ENCODE measurements at places on chromosomes 13 and 19.

DNA sequence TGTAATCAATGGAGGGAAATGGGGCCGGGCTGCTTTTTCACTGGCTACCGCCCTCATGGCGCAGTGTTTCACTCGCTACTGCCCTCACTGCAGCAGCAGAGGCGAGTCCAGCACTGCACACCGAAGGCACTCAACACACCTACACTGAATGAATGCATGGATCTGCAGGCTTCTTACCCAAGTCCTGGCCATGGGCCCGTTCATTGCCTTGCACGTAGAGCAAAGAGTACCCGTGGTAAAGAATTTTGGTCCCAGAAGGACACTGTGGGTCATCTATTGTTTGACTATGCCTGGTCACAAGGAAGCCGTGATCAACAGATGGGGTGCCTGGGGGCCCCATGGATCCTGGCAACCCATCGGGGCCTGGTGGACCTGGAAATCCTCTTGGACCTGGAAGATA, 144.9 kb downstream of the COL4A1 start:
- no peak for DNase-seq

GRCh38 chr13:95326695-95327094, 25.4 kb upstream of the ABCC4 start:
- DNase-seq = no peak

- no peak for DNase-seq
Measured at GRCh38 chr13:99045396-99045795, 67.5 kb upstream of the DOCK9 start.

- no peak for DNase-seq
Measured at GRCh38 chr13:63433546-63434150, 2018.0 kb upstream of the PCDH20 start.

- DNase-seq = peak; percentile 66
Measured at GRCh38 chr19:48842789-48843162, 6.5 kb upstream of the HSD17B14 start.

- DNase-seq = no peak
Measured at GRCh38 chr19:18144906-18145305, 8.1 kb upstream of the PIK3R2 start.

DNA sequence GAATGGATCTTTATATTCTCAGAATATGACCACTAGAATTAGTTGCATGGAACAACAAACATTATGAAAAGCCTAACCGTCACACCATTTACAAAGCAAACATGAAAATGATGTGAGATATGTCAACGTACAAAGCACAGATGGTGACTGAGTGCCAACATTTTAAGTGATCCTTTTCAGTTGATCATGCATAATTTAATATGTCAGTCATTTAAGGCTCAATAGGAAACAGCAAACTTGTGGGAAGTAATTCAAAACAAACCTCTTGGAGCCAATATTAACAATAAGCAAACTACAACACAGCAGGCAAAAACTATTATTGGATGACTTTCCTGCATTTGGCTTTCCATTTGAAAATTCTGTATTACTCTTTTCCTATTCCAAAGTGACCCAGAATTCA, 277.6 kb downstream of the SLITRK6 start:
- no peak for DNase-seq

DNA sequence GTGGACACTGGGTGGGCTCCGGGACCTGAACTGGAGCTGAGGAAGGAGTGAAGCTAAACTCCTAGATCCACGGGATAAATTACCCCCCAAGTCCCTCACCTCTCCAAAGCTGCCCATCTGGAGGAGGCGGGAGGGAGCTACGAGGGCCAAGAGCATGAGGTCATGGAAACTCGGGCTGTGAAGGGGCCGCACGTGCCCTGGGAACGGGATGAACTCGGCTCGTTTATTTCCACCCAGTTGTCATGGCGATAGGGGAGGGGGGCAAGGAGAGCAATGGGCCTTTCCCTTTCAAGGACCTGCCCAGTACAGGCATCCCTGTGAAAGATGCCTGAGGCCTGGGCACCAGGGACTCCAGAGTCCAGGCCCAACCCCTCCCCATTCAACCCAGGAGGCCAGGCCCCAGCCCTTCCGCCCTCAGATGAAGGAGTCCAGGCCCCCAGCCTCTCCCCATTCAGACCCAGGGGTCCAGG, 3.8 kb downstream of the PPP1R12C start:
- DNase-seq = no peak

- no peak for DNase-seq
Measured at GRCh38 chr13:48231933-48232332, 1.1 kb upstream of the ITM2B start.

- DNase-seq = no peak
Measured at GRCh38 chr13:60755380-60756163, 358.6 kb downstream of the TDRD3 start.

DNA sequence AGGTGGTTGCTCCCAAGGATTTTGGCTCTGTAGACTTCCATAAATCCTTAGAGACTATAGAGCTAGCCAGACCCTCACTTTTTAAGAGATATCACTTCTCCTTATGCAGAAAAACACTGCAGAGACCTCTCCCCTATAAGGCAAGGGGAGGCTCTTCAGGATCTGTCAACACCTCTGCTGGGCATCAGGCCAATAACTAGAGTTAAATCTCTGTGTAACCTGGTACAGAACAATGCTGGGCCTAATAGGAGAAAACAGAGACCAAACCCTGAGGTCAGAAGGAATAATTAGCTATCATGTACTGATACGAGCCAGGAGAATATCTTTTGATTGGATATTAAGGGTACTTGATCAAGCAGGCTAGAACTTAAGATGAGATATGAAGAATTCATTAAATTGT, 358.5 kb downstream of the TBC1D4 start:
- DNase-seq = no peak

DNA sequence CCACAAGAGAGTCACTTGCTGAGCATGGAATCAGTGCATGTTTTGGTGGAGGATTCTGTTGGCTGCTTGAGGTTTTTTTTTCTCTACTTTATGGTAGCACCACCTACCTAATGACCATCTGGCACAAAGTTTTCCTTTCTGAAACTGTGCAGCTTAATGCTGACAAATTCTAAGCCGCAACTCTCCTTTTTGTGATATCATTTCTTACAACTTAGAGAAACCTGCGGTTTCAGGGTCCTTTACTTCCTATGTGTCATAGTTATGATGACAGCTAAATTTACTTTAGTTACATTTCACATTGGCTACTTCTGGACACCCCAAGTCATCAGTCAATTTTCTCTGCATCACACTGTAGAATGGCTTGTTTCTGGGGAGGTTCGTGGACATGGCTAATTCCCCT, 115.4 kb upstream of the TMTC4 start:
- no peak for DNase-seq

- DNase-seq = no peak
Measured at GRCh38 chr19:38799104-38799503, 10.1 kb downstream of the LGALS7B start.

GRCh38 chr19:2188708-2189385, 25.1 kb downstream of the DOT1L start:
- DNase-seq = peak; percentile 84

DNA sequence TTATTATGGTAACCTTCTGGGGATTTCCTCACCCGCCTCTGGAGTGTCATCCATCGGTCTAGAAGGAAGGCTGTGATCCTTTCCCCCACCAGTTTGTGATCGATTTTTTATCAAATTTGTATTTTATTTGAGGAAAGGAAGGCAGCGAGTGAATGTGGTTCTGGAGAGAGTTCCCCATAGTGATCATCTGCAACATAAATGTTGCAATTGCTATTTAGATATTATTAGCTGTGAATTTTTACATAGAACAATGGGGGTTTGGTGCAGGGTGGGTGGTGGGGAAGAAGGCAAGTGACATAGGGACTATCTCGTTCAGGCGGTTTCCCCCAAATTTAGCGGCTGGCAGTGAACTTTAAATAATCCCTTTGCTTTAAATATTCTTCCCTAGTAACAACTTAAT, 1.2 kb downstream of the CDK8 start:
- DNase-seq = no peak

DNA sequence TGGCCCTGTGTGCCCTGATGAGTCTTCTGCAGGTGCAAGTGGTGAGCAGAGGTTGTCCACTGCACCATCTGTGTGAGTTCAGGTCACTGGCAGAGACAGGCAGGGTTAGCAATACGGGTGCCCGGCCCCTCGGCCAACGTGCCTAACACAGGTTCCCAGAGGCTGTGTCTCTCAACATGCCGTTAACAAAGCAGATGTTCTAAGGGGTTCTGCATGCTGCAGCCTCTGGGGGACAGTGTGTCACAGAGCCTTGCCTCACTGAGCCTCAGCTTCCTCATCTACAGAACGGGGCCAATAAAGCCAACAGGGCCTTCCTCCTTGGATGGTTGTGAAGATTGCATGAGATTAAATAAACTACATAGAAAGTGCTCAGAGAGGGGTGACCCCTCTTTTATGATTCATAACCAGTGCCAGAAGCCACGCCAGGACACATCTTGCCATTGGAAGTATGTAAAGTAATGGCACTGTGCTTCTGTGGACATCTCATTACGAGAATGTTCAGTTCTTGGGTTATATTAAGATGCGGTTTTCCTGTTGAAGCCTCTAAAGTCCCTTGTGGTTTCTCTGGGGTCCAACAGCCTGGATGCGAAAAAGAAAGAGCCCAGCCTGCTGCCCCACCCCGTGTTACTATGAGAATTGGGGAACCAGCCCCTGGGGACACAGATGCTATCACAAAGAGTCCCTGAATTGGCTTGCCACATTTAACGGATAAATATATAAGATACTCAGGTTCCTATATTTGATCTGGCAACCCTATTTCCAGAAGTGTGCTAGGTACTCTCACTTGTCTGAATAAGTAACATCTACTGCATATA, 11.2 kb upstream of the ARHGEF18 start:
- peak; percentile 88 for DNase-seq

DNA sequence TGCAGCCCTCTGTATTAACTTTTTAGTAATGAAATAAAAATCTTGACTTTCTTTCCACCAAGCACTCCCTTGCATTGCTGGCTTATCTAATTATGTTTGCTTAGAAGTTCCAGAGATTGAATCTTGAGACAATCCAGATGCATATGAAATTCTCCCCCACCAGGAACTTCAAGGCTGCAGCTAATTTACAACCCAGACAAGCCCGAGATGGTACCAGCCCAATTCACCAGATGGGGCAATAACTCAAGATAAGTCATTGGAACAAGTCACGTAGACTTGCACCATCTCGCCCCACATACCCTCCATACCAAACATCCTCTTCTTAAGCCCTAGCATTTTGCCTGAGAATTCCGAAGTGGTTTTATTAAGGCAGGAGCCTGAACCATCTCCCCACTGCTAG, 29.0 kb downstream of the UTP14C start:
- DNase-seq = no peak

- no peak for DNase-seq
Measured at GRCh38 chr13:41658057-41658661, 200.8 kb downstream of the RGCC start.

DNA sequence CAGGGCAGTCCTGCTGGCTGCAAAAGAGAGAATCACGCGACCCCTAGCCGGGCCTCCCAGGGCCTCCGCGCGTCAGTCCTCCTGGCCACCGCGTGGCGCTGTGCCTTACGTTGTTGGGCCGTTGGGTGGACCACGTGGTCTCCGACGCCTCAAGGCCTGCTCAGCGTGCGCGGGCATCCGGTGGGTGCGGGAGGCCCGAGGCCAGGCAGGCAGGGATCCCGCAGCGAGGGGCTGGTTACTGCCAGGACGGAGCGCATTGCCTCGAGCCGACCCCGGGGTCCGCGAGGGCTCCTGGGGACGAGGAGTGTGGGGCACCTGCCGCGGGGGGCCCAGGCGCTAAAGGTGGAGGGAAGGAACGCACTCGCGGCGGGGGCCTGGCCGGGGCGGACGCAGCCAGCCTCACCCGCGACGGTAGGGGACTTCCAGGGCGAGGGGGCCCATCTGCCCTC, at the start of gene TDRD12:
TDRD12 (plus strand) TSS at position 157 of the 449 bp plus-strand sequence. CDS start 306 bp downstream, outside the sequence.
- no peak for DNase-seq

DNA sequence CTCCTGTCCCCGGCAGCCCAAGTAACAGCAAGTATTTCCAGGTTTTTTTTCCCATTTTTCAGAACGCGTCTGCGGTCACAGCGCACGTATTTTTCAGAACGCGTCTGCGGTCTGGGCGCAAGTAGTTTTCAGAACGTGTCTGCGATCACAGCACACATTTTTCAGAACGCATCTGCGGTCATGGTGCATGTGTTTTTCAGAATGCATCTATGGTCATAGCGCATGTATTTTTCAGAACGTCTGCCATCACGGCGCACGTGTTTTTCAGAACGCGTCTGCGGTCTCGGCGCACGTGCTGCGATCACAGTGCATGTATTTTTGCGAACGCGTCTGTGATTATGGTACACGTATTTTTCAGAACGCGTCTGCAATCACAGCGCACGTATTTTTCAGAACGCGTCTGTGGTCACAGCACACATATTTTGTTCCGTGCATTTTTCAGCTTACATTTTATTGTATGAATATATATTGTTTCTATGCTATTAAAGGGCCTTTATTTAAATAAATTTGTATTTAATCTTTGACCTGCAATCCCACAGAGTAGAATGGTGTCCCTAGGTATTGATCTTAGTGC, 19.7 kb downstream of the ATP4B start:
- DNase-seq = no peak

- DNase-seq = no peak
Measured at GRCh38 chr13:49450105-49450819, 6.2 kb downstream of the SETDB2 start.

DNA sequence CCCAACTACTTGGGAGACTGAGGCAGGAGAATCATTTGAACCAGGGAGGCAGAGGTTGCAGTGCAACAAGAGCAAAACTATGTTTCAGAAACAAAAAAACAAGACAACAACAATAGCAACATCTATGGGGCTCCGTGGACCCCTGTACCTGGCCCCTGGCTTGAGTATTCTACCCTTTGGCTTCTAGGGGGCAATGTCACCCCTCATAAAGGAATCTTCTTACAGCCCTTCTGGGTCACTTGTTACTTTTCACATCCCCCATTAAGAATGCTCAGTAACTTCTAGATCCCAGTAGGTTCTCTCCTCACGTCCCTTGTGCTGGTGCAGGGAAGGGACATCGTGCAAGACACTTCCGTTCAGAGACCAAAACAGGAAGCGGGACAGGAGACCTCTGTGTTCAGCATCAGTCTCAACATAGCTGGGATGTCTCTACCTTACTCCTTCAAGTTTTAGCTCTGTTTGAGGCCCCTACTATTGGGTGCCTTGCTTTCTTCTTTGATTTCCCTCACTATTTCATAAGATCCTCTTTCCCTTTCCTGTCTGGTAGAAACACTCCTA, 218.1 kb upstream of the ARGLU1 start:
- DNase-seq = peak; percentile 27

GRCh38 chr13:46210362-46211083, 1.2 kb upstream of the LRRC63 start:
- no peak for DNase-seq

DNA sequence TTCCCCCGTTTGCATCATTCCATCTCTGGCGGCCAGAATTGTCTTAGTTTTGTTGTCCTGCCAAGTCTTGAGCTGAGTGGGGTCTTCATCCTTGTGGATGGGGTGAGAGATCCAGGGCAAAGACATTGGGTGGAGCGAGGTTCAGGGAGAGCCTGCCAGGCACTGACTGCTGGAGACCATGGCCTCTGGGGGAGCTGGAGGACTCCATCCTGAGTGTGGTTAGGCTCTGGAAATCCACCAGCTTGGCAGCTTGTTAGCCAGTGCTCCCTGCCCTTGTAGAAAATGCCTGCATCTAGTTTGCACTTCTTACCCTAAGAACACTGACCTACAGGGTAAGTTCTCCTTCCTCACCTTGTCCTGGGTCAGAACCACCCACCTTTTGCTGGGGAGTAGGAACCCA, 97.2 kb upstream of the ZNF536 start:
- DNase-seq = no peak

- DNase-seq = peak; percentile 76
Measured at GRCh38 chr13:45511310-45512097, 46.8 kb downstream of the COG3 start.

- no peak for DNase-seq
Measured at GRCh38 chr13:26786651-26787295, 26.2 kb upstream of the GPR12 start.

GRCh38 chr19:18109733-18110608, 12.4 kb downstream of the MAST3 start:
- peak; percentile 60 for DNase-seq

All from suppressor macrophage treated with lipopolysaccharide for 4 hours (primary cell).